CD8-positive, alpha-beta memory T cell (primary cell): ENCODE measurements at places on chromosomes 7 and 10.

DNA sequence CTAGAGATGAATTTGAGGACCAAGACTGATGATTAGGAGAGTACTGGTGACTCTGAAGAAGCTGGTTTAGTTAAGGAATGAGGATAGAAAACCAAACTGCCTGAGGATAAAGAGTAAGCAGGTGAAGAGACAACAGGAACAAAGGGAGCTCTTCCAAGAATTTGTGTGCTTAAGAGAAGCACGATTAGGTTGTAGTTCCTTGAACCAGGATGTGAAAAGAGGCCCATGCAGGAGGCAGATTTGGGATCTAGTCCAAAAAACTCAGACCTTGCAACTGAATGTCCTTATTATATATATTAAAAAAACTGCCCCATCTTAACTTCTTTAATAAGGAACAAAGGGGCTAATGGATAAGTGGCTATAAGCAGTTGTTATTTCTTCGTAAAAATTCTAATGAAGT, 150.4 kb downstream of the SKAP2 start:
- DNase-seq: no peak

DNA sequence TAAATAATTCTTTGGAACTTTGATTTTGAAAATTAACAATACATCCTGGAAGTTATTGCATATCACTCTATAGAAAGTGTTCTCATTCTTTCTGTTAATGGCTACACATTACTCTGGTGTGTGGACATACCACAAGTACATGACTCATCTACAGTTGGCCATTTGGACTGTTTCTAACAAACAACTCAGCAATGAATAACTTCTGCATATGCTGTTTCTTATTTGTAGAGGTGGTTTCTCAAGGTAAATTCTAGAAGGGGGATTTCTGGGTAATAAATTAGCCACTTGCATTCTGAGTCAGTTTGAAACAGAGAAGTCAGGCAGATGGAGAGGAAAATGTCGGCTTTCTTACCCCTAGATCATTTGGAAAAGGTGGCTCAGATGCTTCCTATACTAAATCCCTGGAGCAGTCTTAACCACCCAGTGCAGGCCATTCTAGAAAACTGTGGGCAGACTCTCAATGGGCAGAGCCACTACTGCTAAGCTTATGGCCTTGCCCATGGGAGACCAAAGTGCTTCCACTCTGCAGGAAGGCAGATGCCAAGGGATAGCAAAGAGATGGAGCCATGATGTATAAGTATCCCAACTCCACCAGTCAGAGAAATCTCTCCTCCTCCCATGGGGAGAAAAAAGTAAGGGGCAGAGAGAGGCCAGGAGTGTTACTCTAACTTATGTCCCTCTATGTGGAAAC, 194.0 kb upstream of the PLPP4 start:
- DNase-seq: no peak

GRCh38 chr10:2509081-2509531, 558.2 kb upstream of the PFKP start:
- no peak for DNase-seq

GRCh38 chr10:86500846-86501245, 20.7 kb downstream of the WAPL start:
- no peak for DNase-seq

- DNase-seq: no peak
Measured at GRCh38 chr10:48811917-48812316, 127.2 kb downstream of the WDFY4 start.

DNA sequence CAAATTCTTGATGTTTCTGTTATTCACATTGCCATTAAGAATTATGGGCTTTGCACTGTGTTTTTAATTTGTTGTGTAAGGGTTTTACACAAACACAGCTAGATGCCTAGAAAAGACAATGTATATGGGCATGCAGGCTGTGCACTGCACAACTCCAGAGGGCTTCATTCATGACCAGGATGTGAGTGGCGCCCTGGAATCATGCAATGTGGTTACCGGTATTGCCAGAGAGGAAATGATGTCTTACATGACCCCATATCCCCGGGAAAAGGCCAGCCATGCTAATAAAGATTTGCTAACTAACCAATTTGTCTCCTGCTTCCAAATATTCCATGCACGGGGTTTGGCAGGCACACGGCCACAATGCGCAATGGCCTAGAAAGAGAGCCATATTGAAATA, 16.9 kb downstream of the KCNMA1 start:
- DNase-seq: no peak

DNA sequence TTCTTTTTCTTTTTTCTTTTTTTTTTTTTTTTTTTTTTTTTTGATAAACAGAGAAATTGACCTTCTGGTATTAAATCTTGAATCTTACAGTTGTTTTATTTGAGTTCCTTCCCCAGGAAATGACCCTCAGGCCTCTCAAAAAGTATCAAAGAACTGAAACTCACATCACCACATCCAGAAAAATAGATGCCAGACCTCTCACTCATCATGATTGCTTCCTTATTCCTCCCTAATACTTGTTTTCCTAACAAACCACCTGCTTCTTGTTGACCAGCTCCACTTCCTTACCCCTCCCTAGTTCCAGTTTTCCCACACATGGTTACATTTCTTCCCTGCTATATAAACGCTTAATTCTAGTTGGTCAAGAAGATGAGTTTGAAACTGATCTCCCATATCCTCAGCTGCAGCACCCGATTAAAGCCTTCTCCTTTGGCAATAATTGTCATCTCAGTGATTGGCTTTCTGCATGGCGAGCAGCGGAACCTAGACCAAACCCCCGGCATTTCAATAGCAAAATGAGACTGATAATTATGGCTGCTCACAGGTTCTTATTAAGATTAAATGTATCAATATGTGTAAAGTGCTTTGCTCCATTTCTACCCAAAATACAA, 681.1 kb upstream of the AUTS2 start:
- DNase-seq: no peak

DNA sequence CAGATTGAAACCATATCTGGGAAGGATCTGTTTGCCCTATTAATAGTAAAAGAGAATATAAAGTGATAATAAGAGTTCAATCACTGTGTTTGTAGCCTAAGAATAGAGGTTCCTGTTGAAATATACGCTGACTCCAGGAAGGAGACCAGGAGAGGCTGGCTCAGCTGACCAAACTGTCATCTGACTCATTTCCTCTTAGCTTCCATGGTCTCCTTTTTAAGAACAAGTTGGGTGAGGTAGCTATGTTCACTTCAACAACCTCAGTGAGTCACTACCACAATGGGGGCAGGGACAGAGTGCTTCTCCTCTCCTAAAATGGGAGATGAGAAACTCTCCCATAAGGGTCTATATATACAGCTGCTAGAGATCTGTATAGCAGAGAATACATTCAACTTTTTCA, 543.3 kb downstream of the CALN1 start:
- no peak for DNase-seq

DNA sequence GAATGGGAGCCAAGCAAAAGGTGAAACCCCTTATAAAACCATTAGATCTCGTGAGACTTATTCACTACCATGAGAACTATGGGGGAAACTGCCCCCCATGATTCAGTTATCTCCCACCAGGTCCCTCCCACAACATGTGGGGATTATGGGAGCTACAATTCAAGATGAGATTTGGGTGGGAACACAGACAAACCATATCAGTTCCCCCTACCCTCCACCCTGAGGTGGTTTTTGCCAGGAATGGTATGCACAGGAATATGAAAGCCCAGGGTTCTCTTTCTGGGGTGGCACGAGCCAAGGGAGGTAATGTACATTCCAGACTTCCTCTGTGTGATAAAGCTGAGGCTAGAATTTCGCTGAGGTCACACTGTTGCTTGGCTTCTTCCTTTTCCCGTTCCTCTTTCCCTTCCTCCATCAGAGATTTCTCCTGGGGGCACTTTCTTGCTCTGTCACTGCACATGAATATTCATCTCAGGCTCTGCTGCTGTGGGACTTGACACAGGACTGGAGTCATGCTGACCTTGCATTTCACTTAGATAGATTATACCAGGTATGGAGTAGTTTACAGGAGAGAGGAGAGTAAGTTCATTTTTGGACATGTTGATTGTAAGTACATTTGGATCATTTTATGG, 347.0 kb upstream of the MTPN start:
- DNase-seq: no peak

GRCh38 chr10:120755771-120756170, 95.4 kb upstream of the WDR11 start:
- no peak for DNase-seq

DNA sequence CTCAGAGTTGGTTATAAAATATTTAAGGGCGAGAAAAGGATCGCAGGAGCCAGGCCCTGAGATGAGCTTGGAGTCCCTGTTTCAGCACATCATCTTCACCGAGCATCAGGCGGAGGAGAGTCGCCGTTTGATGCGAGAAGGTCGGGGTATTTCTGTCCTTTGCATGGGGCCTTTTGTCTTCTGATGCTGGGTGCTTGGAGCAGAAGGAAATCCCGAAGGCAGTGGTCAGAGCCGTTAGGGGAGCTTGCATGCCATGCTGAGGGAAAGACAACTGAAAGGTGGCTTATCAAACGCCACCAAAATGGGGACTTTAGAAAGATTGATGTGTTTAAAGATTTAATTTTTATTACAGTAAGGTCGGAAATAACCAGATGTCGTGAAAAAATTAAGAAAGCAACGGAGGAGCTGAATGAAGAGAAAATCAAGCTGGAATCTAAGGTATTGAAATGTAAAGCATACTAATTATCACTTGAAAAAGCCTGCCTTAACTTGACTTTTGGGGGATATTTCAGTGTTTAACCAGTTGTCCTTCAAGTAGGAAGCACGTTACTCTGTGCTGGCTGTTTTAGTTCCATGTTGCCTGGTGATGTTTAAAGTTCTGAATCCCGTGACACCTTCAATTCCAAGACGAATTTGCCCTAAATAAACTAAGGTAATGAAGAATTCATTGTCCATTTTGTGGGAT, 845 bp downstream of the CCDC172 start:
- no peak for DNase-seq

DNA sequence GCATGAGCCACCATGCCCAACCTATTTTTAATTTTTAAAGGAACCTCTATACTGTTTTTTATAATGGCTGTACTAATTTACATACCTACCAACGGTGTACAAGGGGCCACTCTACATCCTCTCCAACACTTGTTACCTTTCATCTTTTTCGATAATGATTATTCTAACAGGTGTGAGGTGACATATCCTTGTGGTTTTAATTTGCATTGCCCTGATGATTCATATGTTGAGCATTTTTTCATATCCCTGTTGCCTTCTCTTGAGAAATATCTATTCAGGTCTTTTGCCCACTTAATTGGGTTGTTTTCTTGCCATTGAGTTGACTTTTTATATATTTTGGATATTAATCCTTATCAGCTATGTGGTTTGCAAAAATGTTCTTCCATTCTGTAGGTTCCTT, 167.0 kb downstream of the CTTNBP2 start:
- DNase-seq: no peak

GRCh38 chr10:11869743-11870460, 46.7 kb downstream of the PROSER2 start:
- no peak for DNase-seq
